ENCODE measurements at places on chromosomes 5 and 9.

DNA sequence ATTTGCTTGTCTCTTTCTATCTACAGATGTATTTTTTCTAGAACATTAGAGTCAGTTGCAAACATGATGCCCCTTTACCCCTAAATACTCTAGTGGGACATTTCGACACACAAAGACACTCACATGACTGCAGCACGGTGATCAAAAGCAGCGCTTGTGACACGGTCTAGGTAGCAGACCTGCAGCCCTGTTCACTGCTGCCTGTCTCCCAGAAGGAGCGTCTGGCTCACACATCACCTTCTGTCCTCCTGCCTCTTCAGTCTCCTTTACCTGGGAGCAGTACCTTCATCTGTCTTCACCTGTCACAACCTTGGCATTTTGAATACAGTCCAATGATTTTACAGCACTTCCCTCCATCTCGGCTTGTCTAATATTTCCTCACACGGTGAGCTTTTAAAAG is 51.9 kb upstream of the SH3PXD2B start:
- no peak for DNase-seq

DNA sequence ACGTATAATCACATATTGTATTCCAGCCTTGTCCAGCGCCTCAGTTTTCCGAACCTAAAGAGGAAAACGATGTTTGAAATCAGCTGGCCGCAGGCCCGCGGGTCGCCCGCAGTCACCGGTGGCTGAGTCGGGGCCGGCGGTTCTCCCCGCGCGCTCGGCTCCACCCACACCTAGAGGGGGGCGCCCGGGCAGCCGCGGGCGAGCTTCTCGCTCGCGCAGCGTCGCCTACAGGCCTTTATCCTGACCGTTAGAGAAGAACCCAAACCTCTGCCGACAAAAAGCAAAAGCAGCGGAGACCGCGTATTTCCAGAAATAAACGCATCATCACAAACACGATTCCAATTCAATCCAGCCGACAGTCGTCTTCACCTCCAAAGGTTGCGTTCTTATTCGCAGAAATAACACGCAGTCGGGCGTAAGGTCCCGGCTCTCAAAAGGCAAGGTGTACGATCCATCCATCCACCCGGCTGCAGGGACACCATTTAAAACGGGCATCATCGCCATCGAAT is 725 bp upstream of the NIPBL start:
- DNase-seq = peak; percentile 40

DNA sequence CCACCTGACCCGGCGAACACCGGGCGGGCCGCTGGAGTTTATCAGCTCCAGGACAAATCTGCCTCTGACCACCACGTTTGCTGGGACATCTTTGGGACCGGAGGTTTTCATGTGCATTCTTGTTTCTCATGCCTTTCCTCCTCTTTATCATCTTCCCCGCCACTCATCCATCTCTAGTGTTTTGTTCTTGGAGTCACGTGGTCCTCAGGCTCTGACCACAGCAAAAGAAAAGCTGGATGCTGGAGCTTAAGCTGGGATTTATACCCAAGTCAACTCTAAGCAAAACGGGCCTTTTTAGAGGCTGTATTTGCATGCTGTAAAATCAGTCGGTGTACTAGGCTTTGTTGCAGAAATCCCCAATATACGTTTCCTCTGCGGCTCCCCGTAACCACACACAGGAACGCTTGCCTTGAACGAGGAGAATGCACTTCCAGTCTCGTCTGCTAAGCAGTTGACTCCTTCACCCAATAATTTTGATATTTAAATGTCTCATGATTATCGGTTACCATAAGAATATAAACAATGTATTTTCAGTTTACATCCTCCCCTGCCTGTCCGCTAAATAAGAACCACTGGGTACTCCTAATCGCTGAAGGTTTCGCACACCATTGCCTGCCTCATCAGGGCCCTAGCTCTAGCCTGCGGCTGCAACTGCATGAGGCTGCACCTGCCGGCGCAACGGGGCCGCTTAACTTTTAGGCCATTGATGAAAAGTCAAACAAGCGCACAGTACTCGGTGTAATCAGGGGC is 560 bp upstream of the NDUFS6 start:
- peak; percentile 20 for DNase-seq

- peak; percentile 52 for DNase-seq
Observed at GRCh38 chr9:125759764-125760129, 12.6 kb downstream of the PBX3 start.

DNA sequence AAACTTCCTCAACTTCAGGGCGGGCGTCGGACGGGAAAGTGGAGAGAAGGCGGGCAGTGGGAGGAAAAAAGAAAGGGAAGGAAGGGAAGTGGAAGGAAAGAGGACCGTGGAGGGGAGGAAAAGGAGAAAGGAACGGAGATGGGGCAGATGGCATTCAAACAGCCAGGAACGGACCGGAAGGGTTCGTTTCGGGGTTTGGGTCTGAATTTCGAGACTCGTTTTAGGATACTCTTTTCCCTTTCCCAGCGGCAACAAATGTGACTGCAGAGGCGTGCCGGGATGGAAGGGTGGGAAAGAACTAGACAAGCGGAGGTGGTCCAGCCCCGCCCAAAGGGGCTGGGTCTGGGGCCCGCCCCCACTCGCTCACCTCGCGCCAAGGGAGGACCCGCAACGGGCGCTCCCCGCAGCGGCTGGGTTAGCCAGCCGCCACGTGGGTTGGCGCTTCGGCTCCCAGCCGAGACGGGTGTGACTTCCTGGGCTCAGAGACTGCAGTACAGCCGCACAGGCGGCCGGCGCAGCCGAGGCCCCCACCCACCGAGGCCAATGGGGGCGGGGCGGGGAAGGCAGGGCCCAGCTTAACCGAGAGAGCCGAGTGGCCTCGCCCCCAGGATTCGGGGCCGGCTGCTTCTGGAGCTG is 2.7 kb downstream of the VCAN start:
- DNase-seq = peak; percentile 61

DNA sequence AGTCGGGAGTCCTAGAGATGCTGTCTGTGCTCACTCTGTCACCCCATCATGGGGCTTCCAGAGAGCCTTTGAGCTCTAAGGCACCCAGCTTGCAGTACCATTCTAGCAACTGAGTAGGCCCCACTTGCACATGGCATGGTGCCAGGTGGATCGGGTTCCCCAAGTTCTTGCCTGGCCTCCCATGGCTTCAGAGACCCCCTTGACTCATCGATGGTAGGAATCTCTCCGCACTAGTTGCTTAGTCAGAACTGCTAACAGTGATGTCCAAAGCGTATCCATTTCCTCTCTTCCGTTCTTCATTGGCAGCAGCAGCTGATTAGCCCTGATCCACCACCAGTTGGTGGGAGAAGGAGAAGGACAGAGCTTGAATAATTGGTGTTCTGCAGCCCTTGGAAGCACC is 70.3 kb upstream of the RARS1 start:
- no peak for DNase-seq

DNA sequence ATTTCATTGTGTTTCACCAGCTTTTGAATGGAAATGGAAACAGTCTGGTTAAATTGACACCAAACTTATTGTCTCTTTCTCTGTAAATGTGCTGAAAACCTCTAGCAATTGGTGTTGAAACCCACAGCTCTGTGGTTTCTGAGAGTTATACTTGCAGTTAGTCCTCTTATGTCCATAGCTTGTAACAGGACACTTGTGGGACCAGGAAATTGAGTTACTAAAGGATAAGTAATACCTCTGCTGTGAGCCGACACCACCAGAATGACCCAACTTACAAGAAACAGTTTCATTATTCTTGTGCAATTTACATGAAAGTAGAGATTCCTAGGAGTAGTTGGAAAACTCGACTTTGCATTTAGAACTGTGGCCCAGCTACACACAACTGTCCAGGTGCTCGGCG is 191.5 kb downstream of the CFAP90 start:
- DNase-seq = no peak

DNA sequence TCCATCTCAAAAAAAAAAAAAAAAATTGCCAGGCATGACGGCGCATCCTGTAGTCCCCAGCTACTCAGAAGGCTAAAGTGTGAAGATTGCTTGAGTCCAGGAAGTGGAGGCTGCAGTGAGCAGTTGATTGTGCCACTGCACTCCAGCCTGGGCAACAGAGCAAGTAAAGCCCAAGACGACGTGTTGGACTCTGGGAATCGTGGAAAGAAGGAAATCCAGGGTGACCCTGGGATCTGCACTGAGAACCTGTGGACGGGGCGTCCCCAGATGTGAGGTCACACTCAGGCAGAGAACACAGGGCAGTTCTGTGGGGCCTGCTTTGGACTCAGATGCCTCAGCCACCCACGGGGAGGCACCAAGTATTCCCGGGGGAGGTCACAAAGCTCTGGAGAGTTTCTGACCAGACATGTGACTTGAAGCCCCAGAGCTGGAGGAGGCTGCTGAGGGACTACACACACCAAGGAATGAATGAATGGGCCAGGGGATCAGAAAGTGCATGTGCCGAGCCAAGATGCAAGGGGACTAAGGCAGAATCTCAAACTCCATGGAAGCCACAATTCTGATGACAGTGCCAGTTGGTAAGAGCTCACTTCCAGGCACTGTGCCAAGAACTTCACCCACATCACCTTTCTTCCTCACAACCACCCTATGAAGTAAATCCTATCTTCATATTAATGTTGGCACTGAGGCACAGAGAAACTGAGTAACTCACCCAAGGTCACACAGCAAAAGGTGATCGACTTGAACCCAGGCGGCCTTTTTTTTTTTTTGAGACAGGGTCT is 12.9 kb downstream of the DYNC2I2 start:
- DNase-seq = no peak

GRCh38 chr5:64144425-64145215 is 21.0 kb upstream of the RNF180 start:
- DNase-seq = no peak

GRCh38 chr5:141412854-141413539 is at the start of gene PCDHGA10:
Gene PCDHGA10 (plus strand): TSS chr5:141412987. CDS start chr5:141413176, 189 bp downstream.
- DNase-seq = no peak

- no peak for DNase-seq
Observed at GRCh38 chr9:22031655-22032411, 22.7 kb upstream of the CDKN2B start.

DNA sequence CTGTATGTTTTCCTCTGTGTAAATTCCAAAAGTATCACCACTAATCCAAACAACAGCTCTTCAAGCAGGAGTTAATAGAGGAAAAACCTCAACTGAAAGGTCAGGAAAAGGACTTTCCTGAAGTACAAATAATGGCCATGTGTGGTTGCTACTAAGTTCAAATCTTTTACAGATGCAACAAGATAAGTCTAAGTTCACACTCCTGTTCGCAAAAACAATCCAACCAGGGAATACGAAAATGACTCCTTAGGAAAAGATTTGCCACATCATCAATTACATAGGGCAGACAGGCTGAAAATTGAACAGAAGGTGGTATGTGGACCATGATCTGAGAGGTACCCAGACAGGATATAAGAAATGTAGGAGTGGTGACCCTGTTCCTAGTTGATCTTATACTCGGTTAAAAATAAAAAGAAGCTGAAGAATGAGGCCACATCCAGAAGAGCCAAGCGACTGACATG is 210.2 kb downstream of the TSSK1B start:
- no peak for DNase-seq

GRCh38 chr9:112558476-112558875 is 71.8 kb downstream of the KIAA1958 start:
- DNase-seq = no peak

- DNase-seq = no peak
Observed at GRCh38 chr5:74408150-74409043, 232.1 kb downstream of the ENC1 start.

- DNase-seq = no peak
Observed at GRCh38 chr9:85453850-85454249, 287.9 kb downstream of the AGTPBP1 start.

DNA sequence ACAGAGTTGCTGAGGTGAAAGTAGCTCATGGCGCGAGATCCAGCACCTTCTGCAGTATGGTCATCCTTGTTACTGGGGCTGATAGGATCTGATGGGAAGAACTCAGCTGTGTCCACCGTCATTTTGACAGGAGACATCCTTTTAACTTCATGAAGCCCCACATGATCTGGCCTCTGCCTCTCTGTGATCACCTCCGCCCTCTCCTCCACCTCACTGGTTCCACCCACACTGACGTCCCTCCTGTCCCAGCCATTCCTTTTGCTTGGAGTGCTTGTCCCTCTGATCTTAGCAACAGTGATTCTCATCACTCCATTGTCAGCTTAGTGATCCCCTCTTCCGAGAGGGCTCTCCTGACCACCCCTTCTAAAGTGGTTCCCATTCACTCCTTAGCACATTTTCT is 25.8 kb downstream of the NEUROG1 start:
- no peak for DNase-seq

DNA sequence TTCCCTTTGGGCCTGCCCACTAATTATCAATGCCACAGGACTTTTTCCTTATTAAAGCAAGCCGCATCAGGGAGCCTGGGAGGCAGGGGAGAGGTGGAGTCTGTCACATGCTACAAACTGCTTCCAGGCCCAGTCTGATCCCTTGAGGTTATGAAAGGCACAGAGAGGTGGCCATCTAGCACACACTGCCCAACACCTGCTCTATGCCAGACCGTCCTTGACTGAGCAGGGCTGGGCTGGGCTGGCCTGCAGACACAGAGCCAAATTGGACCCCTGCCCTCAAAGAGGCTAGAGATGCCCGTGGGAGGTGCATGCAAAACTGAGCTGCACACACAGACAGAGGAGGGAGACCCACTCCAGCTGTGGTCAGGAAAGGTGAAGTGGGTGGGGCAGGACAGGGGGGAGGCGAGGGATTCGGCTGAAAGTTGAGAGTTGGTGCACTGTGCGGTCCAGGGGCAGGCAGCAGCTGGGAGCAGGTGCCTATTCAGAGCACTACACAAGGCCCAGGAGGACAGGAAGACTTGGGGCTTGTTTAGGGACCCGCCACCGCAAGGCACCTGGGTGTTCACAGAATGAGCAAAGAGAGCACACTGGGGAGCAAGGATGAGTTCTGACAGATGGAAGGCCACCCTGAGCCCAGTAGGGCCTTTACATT is 36.4 kb upstream of the TCF7 start:
- no peak for DNase-seq

GRCh38 chr9:131995382-131995781 is 84.3 kb downstream of the MED27 start:
- DNase-seq = no peak

DNA sequence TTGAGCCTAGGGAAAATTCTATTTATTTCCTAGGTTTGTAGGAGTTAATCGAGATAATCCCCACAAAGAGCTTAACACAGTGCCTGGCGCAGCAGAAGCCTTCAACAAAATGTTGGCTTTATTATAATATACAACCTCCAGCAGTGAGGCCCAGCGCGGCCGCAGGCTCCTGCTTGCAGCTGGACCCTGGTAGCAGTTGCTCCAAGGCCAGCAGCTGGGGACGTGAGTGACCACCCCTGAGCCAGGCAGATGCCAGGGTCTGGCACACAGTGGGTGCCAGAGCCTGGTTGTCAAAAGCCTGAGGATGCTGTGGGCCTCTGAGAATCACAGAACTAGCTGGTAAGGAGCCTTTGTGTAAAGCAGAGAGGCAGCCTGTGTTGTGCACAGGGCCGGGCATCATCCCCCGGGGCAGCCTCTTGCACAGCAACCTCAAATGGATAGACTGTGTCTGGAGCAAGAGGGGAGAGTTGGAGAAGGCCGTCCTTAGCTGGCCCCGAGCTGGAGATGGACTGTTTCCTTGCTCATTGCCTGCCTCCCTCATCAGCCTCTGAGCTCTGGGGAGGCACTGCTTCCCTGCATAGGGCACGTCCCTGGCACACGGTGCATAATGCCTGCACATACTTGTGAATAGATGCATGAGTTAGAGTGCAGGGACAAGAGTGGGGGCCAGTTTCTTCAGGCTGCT is 17.3 kb downstream of the CSF1R start:
- DNase-seq = no peak
